Cerebellar nuclear complex (tissue), 1 donor: ENCODE measurements at places on chromosomes 5 and 9.

- DNase-seq: no peak
These were observed 1.4 kb downstream of the MEF2C start for GRCh38 chr5:88881571-88881971.

DNA sequence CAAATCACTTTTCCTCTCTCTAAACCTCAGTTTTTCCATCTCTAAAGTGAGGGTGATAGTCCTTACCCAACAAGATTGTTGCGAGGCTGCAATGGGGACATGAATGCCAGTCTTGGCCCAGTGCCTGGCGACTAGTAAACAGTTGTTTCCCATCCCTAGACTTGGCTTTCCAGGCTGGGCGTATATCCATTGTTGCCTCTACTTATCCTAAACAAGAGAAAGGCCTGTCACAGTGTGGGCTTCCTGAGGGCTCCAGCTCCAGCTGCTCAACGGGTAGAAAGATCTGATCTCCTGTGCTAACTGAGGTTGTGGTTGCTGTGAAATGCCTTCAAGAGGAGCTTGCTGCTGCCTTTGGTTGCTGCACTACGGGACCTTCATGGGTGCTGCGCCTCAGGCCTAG is 142.0 kb downstream of the NSG2 start:
- DNase-seq: no peak

DNA sequence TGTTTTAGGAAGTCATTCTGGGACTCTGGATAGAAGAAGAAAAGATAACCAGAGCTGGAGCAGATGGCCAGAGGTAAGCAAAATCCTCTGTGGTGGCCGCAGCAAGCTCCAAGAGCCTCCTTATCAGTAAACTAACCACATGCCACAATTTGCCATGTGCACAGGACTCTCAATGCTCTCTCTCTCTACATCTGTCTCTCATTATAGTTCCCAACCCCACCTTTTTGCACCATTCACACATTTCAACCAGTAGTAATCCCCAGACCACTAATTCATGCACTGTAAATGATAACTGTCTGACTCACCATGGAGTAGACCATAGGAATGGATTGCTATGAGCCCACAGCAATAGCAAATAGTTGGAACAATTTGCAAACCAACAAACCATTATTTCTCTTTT is 526.1 kb downstream of the TLR4 start:
- no peak for DNase-seq

GRCh38 chr9:38486837-38487236 is 62.6 kb upstream of the IGFBPL1 start:
- no peak for DNase-seq

DNA sequence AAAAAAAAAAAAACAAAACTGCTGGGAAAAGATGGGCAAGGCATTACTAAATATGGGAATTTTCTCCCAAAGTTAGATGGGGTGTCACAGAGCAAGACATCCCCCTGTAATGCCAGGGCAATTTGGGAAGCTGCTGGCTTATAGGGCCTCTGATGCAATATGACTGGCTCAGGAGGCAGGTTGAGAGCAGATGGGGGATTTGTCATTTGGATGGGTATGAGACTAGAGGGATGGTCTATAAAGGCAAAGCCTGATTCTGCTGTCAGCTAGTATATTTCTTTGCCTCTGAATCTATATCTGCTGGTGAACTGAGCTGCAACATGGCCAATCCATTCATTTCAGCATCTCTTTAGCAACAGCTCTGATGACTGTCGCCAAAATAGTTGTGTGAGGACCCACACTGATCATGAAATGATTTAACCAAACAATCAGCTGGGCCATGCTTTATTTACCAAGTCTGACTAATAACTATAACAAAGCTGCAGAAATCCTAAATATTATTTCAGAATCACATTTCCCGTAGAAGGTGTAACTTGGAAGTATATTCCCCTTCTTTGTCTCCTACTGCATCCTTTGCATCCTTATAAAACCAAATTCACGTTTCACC is 455.1 kb upstream of the ZNF608 start:
- DNase-seq: no peak

GRCh38 chr5:95864944-95865504 is 42.5 kb upstream of the GLRX start:
- no peak for DNase-seq

- no peak for DNase-seq
These were observed 124.1 kb downstream of the MVB12B start for GRCh38 chr9:126450668-126451205.

DNA sequence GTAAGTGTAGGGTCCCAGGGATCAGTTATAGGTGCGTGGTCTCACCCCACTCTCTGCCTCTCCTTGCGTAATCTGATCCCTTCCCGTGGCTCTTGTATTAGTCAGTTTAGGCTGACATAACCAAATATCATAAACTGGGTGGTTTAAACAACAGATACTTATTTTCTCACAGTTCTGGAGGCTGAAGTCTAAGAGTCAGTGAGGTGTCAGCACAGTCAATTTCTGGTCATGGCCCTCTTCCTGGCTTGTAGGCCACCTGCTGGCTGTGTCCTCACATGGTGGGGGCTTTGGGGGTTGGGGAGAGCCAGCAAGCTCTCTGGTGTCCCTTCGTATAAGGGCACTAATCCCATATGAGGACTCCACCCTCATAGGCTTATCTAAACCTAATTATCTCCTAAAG is 32.3 kb downstream of the CARTPT start:
- DNase-seq: no peak

- no peak for DNase-seq
These were observed 41.4 kb upstream of the DNAH5 start for GRCh38 chr5:13985731-13986418.

DNA sequence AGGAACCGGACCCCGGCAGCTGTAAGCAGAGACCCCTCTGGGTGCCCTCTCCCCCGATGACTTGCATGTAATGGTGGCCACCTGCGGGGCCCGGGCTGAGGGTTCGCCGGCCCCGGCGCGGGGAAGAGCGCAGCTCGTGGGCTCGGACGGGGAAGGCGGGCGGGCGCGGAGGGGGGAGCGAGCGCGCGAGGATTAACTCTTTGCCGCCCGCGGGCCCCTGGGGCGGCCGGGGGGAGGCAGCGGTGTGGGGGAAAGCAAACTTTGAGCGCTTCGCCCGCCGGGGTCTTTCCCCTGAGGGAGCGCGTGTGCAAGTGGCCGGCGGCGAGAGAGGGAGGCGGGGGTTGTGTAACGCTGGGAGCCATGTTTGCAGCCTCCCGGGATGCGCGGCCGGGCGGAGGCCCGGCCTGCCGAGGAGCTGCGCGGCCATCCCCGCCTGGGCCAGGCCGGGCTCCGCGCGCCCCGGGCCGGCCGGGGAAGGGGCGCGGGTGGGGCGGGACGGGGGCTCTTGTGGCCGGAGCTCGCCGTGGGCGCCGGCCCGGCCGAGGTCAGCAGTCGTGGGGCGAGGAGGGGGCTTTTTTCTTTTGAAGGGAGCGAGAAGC is 547 bp downstream of the ANP32B start:
- no peak for DNase-seq

- DNase-seq: no peak
These were observed 1180.4 kb downstream of the CDH9 start for GRCh38 chr5:25858019-25858418.

GRCh38 chr9:23728736-23729135 is 97.3 kb downstream of the ELAVL2 start:
- DNase-seq: no peak

DNA sequence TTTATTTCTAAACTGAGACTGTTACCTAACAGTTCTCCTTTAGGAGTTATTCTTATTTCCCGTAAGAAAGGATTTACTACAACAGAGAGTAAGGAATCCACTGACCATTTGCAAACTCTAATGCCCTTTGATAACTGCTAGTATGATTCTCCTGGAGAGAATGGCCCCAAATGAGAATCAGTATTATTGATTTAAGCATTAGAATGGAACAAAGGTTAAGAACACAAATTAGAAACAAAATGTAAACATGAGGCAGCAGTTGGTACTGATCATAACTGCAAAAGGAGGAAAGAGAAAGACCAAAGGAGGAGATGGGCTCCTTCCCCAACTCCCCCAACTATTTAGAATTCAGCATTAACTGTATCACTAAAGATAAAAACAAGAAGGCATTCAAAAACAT is 30.7 kb downstream of the PSIP1 start:
- no peak for DNase-seq

GRCh38 chr9:70131296-70131695 is 87.6 kb downstream of the MAMDC2 start:
- DNase-seq: no peak

DNA sequence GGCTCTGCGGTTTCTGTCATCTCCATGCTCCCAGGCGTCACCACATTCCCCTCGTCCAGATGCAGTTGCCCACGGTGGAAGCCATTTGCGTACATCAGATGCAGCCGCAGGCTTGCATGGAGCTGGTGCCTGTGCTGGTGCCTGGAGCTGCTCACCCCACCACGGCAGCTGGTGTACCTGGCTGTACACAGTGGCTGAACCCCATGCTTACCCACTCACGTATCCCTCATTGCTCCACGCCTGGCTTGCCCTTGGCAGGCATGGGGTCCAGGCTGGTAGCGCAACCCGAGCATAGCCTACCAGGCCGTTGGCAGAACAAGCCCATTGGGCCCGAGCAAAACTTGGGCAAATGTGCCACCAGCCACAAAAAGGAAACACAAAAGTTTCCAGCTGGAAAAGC is 159.5 kb downstream of the GHR start:
- no peak for DNase-seq

- DNase-seq: no peak
These were observed 60.1 kb downstream of the PRKACG start for GRCh38 chr9:68953771-68954170.

DNA sequence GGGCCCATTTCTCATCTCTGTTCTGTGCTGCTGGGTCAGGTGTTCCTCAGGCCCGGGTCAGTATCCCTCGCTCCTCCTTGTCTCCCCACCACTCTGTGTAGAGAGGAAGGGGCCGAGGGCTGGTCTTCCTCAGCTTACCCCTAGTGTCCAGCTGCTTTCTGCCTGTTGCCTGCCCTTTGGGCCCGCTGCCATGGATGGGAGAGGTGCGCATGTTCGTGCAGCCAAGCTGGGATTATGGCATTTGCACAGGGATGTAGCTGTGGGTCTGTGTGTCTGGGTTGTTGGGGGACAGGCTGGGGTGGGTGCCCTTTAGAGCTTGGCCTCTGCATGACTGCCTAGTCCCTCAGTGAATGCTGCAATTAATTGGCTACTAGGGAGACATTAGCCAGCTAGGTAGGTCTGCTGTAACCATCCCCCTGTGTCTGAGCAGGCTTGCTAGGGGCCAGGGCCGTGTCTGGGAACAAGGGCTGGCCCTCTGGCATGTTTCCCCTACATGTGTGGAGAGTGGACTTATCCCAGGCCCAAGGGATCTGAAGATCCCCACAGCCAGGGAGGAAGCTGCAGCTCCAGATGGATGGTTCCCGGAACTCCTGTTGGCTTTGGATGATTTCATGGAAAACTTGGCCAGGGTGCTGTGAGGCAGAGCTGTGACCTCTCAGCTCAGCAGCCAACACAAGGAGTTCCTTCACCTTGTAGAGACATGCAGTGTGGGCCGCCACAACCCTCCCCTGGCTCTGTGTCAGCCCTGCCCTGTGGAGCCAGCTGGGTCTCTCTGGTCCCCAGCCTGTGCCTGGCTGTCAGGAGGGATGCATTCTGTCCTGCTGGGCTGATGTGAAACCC is 161.9 kb downstream of the MACROH2A1 start:
- DNase-seq: no peak

DNA sequence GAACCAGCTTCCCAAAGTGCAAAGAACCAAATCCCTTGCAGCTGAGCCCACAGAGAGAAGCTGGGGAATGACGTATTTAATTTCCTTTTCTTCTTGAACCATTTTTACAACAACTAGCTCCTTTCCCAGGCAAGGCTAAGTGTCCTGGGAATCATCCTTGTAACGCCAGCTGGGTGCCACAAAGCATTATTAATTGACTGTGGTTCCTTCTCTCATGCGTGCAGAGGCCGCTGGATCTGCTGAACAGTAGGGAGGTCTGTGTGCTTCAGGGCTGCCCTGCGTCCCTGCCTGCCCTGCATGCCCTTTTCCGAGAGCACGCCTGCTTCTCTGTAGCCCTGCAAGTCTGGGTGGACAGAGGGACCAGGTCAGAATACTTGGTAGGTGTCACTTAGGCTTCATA is 124.1 kb upstream of the OTULINL start:
- no peak for DNase-seq

DNA sequence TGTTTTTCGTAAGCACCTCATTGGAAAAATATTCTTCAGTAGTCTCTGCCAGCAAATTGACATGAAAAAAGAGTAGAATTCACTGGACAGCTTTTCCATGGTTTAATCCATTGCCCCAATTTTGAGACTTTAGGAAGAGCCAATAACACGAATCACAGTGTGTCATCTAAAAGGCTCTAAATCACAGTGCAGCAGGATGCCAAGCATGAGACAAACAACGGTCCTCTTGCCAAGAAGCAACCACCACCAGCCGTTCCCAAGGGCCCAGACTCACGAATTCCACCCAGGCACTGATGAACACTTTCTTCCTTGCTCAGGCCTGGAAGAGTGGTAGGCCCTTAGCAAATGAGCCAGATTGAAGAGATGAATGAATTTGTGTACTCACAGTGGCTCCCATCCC is 18.3 kb upstream of the IRX4 start:
- DNase-seq: no peak

DNA sequence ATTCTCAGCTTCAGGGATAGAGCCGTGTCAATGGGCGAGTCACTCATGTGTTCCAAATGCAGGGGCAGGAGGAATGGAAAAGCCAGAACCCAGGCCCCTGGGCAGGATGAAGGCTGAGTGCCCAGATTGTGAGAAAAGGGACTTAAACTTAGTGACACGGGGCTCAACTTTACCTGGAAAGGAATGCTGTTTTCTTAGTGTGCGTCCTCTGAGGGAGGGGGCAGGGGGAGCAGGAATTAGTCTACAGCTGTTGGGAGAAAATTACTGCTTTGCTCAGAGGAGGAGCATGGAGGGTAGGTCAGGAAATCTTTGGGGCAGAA is 14.6 kb downstream of the HK3 start:
- no peak for DNase-seq

DNA sequence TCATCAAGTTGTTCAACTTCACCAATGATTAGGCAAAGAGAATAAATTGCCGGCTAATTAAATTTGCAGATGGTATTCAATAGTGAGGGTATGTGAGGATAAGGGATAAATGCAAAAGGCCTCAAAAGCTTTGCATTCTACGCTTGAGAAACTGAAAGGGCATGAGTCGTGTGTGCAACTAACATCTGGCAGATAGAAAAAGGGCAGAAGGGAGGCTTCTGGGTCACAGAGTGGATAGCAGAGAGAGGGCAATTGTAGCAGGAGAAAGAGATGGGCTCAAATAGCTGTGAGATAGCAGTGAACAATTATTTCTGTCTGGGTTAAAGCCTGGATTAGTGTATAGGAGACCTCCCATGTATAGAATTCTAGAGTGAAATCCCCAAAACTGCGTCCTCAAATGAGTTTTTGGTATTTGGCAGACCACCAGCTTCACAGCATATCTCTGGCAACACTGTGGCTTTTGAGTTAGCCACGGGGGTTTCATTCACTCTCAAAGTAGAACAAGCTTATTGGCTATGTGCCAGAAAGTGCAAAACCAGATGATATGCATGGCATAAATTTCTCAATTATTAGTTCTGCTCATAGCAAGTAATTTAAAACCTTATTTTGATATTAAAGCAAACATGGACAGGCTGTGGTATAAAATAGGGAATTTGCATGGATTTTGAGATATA is 586.3 kb downstream of the BRINP1 start:
- no peak for DNase-seq

- DNase-seq: no peak
These were observed 625.5 kb downstream of the CHSY3 start for GRCh38 chr5:130529511-130530485.

GRCh38 chr9:126618585-126619360 is 5.0 kb downstream of the LMX1B start:
- no peak for DNase-seq

GRCh38 chr5:86155796-86156195 is 461.9 kb upstream of the COX7C start:
- DNase-seq: no peak
